Karpas-422 (cell line): ENCODE measurements at places on chromosomes 5 and 9. TPM values are rescaled to one million over a fixed set of nuclear protein-coding genes. Genes with fewer than 3 reads are reported as not detected.

ZNF658 gene
- 1.6 and 3.1 TPM in 2 replicates for total RNA-seq

- H3K36me3 ChIP-seq = no peaks in the 10 kb centered on the region
- no peaks in the 10 kb centered on the region for H3K4me1 ChIP-seq
- DNase-seq = no peak
- H3K27me3 ChIP-seq = no peaks in the 10 kb centered on the region
- H3K27ac ChIP-seq = no peak overlapping the region
These were observed 16.7 kb upstream of the PHYHD1 start for GRCh38 chr9:128903871-128904620.

- H3K4me3 ChIP-seq = no peak overlapping the region
- H3K4me1 ChIP-seq = no peaks in the 10 kb centered on the region
These were observed 248.5 kb upstream of the IRX4 start for GRCh38 chr5:2131196-2131595.

GRCh38 chr9:121207371-121207940 lies 5.8 kb upstream of the RAB14 start:
- no peaks in the 10 kb centered on the region for H3K27me3 ChIP-seq
- DNase-seq = peak; percentile 88
- peak overlapping the region; percentile 96 for H3K27ac ChIP-seq

DNA sequence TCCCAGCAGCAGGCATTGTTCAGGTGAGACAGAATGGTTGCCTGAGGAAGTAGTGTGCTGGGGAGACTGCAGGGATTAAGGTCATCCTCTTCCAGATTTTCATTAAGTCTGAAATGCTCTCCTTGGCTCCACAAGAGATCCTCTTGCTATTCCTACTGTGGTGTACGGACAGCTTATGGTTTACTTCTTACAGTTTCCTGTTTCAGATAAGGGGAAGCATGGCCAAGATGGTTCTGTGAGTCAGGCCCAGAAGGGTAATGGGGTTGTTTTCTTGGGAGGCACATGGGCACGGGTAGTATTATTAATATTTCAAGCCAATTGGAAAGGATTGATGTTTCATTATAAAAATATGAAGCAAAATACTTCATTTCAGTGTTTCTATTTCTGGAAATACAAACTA lies 42.9 kb downstream of the GLRX start:
- no peaks in the 10 kb centered on the region for H3K27me3 ChIP-seq
- H3K4me1 ChIP-seq = peaks cover 6% of the 10 kb centered on the region; the same call in 1 of the 2 replicates
- H3K27ac ChIP-seq = no peak overlapping the region
- H3K4me3 ChIP-seq = no peak overlapping the region

- DNase-seq = no peak
- no peak overlapping the region for H3K4me3 ChIP-seq
- no peak overlapping the region for H3K27ac ChIP-seq
- H3K36me3 ChIP-seq = no peaks in the 10 kb centered on the region
- no peaks in the 10 kb centered on the region for H3K27me3 ChIP-seq
- peaks cover 4% of the 10 kb centered on the region for H3K4me1 ChIP-seq
These were observed 368 bp downstream of the SH3TC2 start for GRCh38 chr5:149062371-149063016.

DNA sequence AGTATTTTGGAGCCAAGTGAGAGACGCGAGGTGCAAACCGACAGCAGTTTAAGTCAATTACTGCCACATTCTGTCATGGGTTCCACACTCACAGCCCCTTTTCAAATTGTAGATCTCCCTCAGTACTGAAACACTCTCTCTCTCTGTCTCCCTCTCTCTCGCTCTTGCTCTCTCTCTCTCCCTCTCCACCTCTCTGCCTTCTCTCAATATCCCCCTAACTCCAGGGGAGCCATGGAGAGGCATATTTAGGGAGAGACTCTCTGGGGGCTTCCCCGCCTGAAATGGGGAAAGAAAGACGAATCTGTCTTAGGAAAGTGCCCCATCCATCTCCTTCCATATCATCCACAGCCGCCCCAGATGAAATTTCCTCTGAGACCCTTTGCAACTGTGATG lies 1.6 kb downstream of the BRINP1 start:
- no peaks in the 10 kb centered on the region for H3K27me3 ChIP-seq
- no peak for DNase-seq
- no peaks in the 10 kb centered on the region for H3K4me1 ChIP-seq
- no peak overlapping the region for H3K4me3 ChIP-seq

- H3K36me3 ChIP-seq = no peaks in the 10 kb centered on the region
- H3K4me3 ChIP-seq = no peak overlapping the region
- no peak overlapping the region for H3K27ac ChIP-seq
- H3K27me3 ChIP-seq = no peaks in the 10 kb centered on the region
- no peaks in the 10 kb centered on the region for H3K4me1 ChIP-seq
- no peak for DNase-seq
These were observed 115.9 kb upstream of the DAPK1 start for GRCh38 chr9:87381746-87382145.

DNA sequence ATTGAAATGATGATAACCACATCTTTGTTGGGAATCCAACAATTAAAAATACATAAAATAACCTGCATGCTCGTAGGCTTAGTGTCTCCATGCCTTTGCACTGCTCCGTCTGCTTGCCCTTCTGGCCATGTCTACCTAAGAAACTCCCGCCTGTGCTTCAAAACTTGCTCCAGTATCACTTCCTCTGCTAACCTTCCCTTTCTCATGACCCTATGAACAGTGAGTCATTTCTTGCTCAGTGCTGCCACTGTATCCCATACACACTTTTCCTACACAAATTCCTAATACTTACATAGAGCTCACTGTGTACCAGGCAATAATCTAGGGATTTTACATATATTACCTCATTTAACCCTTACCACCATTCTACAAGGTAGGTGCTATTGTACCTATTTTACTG lies 33.5 kb downstream of the TMEM245 start:
- H3K36me3 ChIP-seq = peaks cover 54% of the 10 kb centered on the region; the same call in 1 of the 2 replicates
- no peaks in the 10 kb centered on the region for H3K4me1 ChIP-seq
- H3K27ac ChIP-seq = no peak overlapping the region
- no peak overlapping the region for H3K4me3 ChIP-seq

GRCh38 chr5:34045996-34046395 lies 3.0 kb upstream of the C1QTNF3 start:
- no peak overlapping the region for H3K27ac ChIP-seq
- DNase-seq = no peak
- no peak overlapping the region for H3K4me3 ChIP-seq
- H3K36me3 ChIP-seq = no peaks in the 10 kb centered on the region

GRCh38 chr9:1514776-1515363 lies 464.7 kb downstream of the DMRT2 start:
- H3K4me1 ChIP-seq = no peaks in the 10 kb centered on the region
- no peak overlapping the region for H3K27ac ChIP-seq
- H3K4me3 ChIP-seq = no peak overlapping the region
- H3K36me3 ChIP-seq = no peaks in the 10 kb centered on the region
- no peak for DNase-seq
- no peaks in the 10 kb centered on the region for H3K27me3 ChIP-seq

DNA sequence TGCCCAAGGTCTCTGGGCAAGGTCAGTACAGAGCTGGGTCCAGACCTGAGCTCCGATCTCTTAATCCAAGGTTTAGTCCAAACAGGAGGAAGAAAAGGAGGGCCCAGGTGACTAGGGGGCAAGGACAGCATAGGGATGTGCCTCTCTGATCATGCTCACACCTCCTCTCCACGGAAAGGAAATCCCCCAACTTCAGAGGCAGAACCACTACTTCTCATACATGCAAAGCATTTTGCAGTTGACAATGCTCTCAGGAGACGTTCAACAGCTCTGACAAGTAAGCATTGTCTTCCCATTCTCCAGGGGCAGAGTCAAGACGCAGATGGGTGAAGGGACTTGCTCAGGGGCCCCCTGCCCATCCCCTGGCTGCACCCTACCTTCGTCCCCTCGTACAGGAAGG lies 8.7 kb upstream of the CORO2A start:
- no peak overlapping the region for H3K4me3 ChIP-seq
- H3K36me3 ChIP-seq = no peaks in the 10 kb centered on the region
- H3K27me3 ChIP-seq = no peaks in the 10 kb centered on the region
- peak; percentile 67 for DNase-seq

- no peak overlapping the region for H3K4me3 ChIP-seq
- H3K36me3 ChIP-seq = no peaks in the 10 kb centered on the region
- DNase-seq = peak; percentile 70
These were observed 42.4 kb upstream of the ZBED3 start for GRCh38 chr5:77129391-77129990.

GRCh38 chr9:76600007-76600615 lies 141.1 kb downstream of the GCNT1 start:
- no peak overlapping the region for H3K27ac ChIP-seq
- H3K4me3 ChIP-seq = no peak overlapping the region
- no peak for DNase-seq
- H3K27me3 ChIP-seq = no peaks in the 10 kb centered on the region
- peaks cover 3% of the 10 kb centered on the region for H3K4me1 ChIP-seq
- no peaks in the 10 kb centered on the region for H3K36me3 ChIP-seq

DNA sequence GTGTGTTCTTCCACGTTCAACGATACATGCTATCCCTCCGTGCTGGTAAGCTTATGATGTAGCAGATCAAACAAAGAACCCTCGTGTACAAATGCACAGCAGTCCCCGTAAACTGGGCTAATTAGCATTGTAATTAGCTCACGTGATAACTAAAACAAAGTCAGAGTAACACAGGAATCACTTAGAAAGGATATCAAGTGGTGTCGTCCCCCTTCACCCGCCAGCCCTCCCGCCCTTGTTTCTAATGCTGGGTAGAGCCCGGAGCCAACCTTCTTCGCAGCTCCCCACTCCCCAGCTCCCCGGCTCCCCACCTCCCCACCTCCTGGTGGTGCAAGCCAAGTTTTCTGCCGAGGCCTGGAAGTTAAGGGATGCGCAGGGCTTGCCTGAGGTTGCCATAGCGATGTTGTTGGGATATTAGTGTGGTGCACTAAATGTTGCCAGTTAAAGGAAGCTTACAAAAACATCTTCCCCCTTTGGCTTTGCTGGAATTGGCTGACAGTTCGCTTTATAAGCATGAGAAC lies 357.9 kb upstream of the CCNH start:
- no peak overlapping the region for H3K4me3 ChIP-seq
- DNase-seq = no peak
- no peak overlapping the region for H3K27ac ChIP-seq
- H3K36me3 ChIP-seq = no peaks in the 10 kb centered on the region

DNA sequence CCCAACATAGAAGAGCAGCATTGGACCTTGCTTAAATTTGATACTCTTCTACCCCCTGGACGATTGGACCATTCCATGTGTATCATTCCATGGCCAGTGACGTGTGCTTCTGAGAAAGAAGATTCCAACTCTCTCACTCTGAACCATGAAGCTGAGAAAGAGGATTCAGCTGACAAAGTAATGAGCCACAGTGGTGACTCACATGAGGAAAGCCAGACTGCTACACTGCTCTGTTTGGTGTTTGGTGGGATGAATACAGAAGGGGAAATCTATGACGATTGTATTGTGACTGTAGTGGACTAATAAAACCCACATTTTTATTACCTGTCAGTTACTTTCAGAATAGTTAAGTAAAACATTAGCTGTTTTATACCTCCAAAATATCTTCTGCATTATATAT lies 7.5 kb downstream of the HSPA5 start:
- DNase-seq = peak; percentile 53
- no peak overlapping the region for H3K27ac ChIP-seq
- H3K36me3 ChIP-seq = peaks cover 38% of the 10 kb centered on the region
- no peaks in the 10 kb centered on the region for H3K27me3 ChIP-seq
- no peak overlapping the region for H3K4me3 ChIP-seq
- H3K4me1 ChIP-seq = peaks cover 8% of the 10 kb centered on the region

GRCh38 chr5:79005151-79005550 lies 20.0 kb upstream of the ARSB start:
- no peaks in the 10 kb centered on the region for H3K4me1 ChIP-seq
- no peak overlapping the region for H3K27ac ChIP-seq
- H3K36me3 ChIP-seq = no peaks in the 10 kb centered on the region
- H3K27me3 ChIP-seq = no peaks in the 10 kb centered on the region; the same call in 1 of the 2 replicates
- no peak overlapping the region for H3K4me3 ChIP-seq

DNA sequence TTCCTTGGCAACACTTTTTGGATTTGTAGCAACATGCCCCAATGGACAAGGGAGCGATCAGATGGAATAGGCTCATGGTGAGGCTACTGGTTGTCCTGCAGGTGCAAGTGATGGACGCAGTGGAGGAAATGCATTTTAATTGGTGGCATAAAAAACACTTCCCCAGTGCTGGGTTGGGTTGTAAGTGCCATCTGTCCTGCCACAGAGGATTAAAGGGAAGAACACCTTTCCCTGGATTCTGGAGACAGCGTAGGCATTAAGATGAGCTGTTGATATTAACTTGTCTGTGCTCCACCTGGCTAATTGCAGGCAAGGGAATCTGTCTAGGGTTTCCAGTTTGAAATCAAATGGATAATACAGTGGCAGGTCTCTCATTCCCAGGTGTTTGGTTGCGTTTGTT lies 173.4 kb downstream of the ZNF462 start:
- no peak overlapping the region for H3K27ac ChIP-seq
- H3K4me3 ChIP-seq = no peak overlapping the region
- H3K27me3 ChIP-seq = no peaks in the 10 kb centered on the region
- H3K36me3 ChIP-seq = no peaks in the 10 kb centered on the region

DNA sequence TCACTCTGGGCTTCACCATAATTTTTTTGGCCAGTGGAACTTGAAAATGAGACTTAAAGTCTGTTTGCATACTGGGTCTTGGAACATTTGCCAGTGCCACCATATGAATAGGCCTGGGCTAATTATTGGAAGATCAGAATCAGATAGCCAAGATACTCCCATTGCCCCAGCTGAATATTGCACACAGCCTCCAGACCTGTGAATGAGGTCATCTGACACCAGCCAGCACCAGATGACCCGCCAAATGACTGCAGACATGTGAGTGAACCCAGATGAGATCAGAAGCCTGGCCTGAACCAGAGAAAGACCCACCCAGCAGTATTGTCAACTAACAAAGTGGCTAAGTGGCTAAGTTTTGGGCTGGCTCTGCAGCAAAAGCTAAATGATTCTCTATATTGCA lies 220.5 kb upstream of the MPDZ start:
- no peaks in the 10 kb centered on the region for H3K36me3 ChIP-seq
- no peaks in the 10 kb centered on the region for H3K4me1 ChIP-seq
- no peaks in the 10 kb centered on the region for H3K27me3 ChIP-seq
- H3K4me3 ChIP-seq = no peak overlapping the region

DNA sequence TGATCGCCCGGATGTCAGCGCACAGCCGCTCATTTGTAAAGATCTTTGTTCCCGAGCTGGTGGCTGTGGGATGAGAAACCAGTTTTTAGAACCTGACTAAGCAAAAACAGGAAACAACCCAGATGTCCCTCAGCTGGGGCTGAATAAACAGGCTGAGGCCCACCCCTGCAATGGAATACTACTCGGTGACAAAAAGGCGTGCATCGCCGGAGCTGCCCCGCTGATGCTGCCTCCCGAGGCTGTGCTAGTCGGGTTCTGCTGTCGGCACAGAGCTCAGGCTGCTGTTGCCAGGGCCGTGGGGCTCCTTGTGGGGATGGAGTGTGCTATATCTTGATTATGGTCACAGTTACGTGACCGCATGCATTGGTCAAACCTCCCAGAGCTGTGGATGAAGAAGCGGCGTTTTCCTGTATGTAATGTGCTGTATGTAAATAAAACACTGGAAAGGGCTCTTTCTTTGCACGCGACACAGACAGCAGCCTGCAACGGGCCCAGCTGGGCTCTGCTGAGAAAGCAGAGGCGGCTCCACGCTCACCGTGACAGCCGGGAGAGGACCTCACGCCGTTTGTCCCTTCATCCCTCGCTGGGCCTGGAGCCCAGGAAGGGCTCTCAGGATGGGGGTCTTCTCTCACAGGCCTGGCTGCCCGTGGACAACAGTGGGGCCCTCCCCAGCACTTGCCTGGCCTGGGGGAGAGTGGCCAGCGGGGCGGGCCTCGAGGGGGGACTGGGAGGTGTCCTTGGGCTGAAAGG lies 51.5 kb upstream of the RNU6ATAC start:
- no peak overlapping the region for H3K4me3 ChIP-seq
- H3K27ac ChIP-seq = no peak overlapping the region
- no peaks in the 10 kb centered on the region for H3K27me3 ChIP-seq
